HS-27A (cell line): ENCODE measurements at places on chromosomes 11 and 22.

DNA sequence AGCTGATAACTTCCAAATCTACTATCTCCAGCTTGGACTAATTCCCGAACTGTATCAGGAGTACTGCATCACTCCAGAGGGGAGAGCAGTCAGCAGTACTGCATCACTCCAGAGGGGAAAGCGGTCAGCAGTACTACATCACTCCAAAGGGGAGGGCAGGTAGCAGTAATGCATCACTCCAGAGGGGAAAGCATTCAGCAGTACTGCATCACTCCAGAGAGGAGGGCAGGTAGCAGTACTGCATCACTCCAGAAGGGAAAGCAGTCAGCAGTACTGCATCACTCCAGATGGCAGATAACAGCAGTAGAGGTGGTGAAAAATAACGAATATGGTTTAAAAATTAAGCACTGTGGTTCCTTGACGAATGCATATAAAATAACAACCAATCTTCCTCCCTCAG lies 8.4 kb downstream of the CWC15 start:
- no peak for DNase-seq

- DNase-seq: no peak
These were observed 302.4 kb upstream of the SORL1-AS1 start for GRCh38 chr11:121755191-121755590.

DNA sequence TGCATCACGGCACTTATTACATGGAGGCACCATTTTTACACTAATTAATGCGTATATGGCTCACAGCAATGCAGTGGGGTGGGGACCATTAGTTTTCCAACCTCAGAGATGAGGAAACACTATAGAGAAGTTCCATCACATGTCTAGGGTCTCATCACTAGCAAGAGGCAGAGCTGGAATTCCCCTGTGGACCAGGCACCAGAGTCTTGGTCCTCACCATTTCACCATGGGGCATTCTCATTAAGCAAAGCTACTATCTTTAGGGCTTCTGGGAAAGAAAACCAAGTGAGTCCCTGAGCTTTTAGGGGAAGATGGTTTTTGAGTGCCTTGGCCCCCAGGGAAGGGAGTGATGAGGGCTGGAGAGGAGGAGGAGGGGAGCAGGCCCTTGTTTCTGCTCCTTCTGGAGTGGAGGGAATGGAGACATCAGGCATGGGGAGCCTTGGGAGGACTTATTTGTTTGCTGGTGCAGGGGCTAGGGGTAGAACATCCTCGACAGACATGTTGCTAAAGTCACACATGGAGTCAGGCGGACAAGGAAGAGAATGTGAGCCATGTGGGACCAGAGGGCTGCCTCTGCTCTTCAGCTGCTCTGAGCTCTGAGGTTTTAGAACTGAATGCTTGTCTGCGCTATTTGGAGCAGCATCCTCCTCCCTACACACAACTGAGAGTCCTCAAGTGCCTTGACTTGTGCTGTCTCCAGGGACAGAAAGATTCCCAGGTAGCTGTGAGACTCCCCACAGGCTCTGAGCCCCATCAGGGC lies 40.3 kb upstream of the ZBED5 start:
- DNase-seq: no peak

DNA sequence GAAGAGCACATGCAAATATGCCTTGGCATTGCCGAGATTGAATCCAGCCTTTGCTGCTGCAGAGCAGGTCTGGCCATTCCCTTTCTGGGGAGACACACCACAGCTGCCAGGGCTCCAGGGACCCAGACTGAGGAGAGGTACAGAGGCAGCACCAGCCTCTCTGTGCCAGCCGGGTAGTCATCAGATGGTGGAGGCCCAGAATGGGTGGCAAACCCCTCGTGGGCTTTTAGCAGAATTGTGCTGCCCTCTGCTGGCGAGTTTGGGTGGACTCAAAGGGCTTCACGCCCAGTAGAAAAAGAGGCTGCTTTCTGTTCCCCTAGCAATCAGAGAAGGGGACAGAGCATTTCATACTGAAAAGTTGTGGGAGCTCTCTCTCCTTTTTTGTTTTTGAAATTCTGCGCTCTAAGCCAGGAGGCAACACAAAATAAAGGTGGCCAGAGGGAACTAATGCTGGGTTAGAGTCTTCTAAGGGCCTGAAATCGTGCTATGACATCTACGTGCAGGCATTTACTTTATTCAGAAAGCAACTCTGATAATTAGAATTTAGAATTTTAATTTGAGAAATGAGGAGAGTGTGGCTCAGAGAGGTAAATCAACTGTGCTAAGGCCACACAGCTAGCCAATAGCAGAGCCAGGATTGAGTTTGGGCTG lies 158.8 kb upstream of the NAV2 start:
- DNase-seq: peak; percentile 51

- no peak for DNase-seq
These were observed 148.3 kb upstream of the THY1 start for GRCh38 chr11:119571311-119571710.

DNA sequence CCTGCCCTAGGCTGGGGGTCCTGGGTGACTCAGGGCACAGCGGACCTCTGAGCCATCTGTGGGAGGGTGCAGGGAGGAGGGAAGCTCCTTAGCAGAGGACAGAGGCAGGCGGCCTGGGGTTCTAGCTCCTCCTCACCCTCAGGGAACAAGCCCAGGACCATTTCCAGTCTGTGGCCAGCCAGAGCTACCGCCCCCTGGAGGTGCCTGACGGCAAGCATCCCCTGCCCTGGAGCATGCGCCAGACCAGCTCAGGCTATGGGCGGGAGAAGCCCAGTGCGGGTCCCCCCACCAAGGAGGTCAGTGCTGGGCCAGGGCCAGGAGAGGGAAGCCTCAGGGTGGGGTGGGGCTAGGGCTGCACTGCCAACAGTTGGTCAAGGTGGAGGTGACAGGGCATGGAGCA lies 26.0 kb upstream of the LRRC10B start:
- DNase-seq: no peak

DNA sequence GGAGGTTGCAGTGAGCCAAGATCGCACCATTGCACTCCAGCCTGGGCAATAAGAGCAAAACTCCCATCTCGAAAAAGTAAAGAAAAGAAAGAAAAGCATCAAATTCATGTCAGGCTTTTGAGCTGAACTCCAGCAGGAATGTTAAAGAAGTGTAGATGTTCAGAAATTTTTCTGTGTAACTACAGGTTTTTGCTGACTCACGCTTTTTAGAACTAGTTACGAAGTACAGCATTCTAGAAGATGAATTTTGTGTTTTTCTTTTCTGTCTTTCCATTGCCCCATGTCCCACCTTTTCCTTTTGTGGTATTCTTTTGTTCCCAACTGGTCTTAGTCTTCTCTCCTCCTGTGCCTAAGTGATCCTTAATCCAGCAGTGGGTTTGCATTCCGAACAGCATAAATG lies 56.0 kb upstream of the HORMAD2 start:
- DNase-seq: no peak

DNA sequence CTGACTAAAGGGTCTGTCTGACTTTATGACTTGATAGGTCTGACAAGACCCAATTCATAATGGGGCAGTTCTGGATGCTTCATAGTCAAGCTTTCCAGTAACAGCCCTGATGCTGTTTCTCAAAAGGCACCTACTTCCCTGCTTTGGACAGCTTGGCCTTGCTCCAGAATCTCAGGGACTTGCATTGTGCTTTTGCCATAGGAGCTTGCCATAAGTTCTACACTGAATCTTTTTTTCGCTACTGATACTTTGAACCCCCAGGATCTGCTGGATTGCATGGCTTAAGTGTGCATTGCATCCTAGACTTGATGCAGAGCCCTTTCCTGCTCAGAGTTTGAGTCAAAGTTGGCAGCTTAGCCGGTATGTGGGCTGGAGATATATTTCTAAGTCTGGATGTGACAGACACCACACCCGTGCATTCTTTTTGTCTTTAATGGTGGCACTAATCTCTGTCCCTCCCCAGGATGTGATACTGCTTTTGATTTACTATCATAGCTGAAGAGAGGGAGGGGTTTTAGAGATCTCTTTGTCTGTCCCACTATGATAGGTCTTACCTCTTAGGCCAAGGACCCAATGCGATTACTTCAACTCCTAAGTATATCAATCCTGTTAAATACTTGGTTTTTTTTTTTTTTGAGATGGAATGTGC lies 16.9 kb upstream of the SLC3A2 start:
- DNase-seq: no peak

GRCh38 chr11:66951927-66952337 lies 6.3 kb downstream of the PC start:
- DNase-seq: no peak

- no peak for DNase-seq
These were observed 27.7 kb upstream of the BIRC3 start for GRCh38 chr11:102289592-102289991.

GRCh38 chr11:44256673-44257291 lies 53.2 kb downstream of the ALX4 start:
- no peak for DNase-seq

- DNase-seq: no peak
These were observed 13.3 kb upstream of the CD81 start for GRCh38 chr11:2363577-2364370.

GRCh38 chr11:69644071-69644961 lies 3.4 kb downstream of the CCND1 start:
- DNase-seq: no peak

GRCh38 chr11:122020902-122021301 lies 95.1 kb downstream of the BLID start:
- no peak for DNase-seq

DNA sequence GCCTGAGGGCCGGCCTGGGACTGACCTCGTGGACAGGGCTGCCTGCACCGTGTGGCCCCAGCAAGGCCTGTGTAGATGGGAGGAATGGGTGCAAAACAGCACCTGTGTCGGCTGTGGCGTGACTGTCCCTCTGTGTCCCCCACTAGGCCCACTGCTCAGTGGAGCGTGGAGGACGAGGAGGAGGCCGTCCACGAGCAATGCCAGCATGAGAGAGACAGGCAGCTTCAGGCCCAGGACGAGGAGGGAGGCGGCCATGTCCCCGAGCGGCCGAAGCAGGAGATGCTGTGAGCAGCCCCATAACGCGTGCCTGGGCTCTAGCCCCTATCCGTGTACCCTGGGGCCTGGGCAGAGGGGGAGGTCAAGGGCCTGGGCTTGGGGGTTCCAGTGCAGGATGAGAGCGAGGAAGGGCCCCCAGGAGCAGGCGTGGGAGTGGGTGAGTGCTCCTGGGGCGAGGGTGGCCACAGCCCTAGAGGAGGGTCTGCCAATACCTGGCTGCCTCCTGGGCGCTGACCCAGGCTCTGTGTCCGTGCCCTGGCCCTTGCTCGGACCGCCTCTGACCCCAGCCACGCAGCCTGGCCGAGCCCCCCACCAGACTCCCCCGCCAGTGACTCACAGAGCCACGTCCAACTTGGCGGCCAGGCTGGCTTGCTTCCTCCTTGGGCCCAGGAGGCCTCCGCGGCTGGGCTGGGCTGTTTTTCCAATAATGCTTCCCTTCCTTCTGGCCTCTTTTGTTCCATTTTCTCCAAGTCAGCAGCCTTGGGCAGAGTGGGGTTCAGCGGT lies 11.6 kb downstream of the PRR33 start:
- DNase-seq: no peak

DNA sequence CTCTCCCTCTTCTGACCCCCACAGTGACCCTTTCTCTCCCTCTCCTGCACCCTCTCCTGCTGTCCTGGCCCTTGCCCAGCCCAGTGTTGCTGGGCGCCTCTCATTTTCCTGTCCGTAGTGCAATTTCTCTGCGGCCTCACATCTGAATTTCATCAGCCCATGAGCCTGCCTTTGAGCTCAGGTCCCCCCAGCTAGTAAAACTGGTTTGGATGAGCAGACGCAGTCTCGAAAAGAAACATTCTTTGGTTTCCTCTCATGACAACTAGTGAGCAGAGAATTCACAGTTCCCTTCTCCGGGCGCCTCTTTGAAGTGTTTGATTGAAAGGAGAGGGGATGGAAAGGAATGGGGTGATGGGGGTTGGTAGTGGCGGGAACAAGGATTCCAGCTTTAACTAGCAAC lies 126.0 kb upstream of the CADM1 start:
- no peak for DNase-seq

GRCh38 chr11:66557733-66558326 lies 10.6 kb downstream of the CTSF start:
- no peak for DNase-seq

- no peak for DNase-seq
These were observed 151.5 kb upstream of the LMO1 start for GRCh38 chr11:8415195-8415594.

- DNase-seq: no peak
These were observed 402.4 kb downstream of the LRRC4C start for GRCh38 chr11:41056892-41057569.

GRCh38 chr11:80900265-80900664 lies 1459.4 kb upstream of the TENM4 start:
- DNase-seq: no peak

- DNase-seq: no peak
These were observed 95.5 kb upstream of the PARVA start for GRCh38 chr11:12281571-12282478.

DNA sequence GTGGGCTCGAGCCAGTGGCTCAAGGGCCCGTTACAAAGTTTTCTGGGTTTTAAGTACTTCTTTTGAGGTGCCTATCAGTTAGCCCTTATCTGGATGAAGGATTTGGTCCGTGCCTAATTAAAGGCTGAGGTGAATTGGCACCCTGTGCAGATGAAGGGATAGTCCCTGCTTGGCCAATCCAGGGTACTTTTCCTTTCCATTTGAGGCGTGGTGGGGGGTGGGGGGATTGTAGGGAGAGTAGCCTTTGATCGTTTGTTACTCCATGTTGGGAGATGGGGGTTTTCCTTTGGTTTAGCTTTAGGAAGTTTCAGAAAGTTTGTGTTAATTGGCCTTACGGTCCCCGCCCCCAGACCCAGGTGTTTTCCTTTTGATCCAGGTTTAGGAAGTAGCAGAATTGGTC lies 170.8 kb downstream of the DDX10 start:
- no peak for DNase-seq

GRCh38 chr22:49967706-49968208 lies 7.2 kb downstream of the PIM3 start:
- no peak for DNase-seq

DNA sequence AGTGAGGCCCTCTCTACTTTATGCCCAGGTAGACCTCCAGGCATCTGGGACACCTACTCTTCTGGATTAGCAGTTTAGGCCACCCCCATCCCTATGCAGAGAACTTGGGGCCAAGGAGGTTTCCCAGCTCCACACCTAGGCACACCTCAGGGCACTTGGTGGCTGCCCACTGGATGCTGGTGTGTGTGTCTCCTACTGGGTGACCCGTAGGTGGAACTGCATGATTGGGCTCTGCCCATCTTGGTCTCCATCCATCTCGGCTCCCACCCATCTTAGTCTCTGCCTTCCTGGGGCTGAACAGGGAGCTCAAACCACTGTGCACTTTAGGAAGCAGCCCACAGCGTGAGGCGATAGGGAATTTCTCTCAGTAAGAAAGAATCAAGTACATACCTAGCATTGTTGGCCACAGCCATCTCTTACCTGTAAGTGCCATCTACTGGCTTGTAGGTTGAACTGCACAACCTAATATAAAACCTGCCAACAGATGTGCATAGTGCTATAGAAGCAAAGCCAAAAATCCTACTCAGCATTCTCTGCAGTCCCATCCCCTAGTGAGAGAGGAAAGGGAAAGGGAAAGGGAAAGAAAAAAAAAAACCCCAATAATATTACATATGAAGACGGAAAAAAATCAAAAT lies 61.6 kb upstream of the PTPN5 start:
- DNase-seq: no peak

- DNase-seq: no peak
These were observed 58.0 kb upstream of the FADD start for GRCh38 chr11:70145071-70145470.
